ENCODE measurements at places on chromosomes 12 and 14. TPM values are rescaled to one million over a fixed set of nuclear protein-coding genes. Genes with fewer than 3 reads are reported as not detected.

DNA sequence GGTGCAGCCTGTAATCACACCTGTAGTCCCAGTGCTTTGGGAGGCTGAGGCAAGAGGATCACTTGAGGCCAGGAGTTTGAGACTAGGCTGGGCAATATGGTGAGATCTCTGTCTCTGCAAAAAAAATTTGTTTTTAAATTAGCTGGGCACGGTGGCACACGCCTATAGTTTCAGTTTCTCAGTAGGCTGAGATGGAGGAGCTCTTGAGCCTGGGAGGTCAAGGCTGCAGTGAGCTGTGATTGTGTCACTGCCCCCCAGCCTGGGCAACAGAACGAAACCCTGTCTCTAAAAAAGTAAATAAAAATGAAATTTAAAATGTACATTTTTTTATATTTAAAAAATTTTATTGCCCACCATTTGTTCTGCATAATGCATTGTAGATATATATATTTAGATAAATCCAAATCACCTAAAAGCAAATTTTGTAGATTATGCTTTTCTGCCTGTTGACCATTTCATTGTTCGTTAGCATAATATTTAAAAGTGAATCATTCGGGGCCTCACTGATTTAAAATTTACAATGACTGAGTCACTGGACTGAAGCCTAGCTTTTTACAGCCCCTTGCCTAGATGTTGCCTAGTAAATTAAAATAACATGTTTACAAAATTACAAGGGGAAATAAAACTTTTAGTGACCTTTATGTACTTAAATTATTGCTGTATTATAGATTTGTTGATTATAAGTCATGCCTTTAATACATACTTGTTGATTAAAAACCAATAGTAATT is 87.9 kb downstream of the USP15 start:
- no peaks in the 10 kb centered on the region for H3K27me3 ChIP-seq
- H3K36me3 ChIP-seq: no peaks in the 10 kb centered on the region
- H3K4me3 ChIP-seq: no peak overlapping the region
- H3K4me1 ChIP-seq: no peaks in the 10 kb centered on the region
- H3K27ac ChIP-seq: no peak overlapping the region

HNRNPC gene
- total RNA-seq: 800 TPM

KRT75 gene
- total RNA-seq: not detected

- H3K27me3 ChIP-seq: no peaks in the 10 kb centered on the region
- H3K4me1 ChIP-seq: peaks cover 10% of the 10 kb centered on the region
- H3K27ac ChIP-seq: no peak overlapping the region
- DNase-seq: no peak
Measured at GRCh38 chr12:93852173-93852591, 175.0 kb downstream of the CRADD start.

DNA sequence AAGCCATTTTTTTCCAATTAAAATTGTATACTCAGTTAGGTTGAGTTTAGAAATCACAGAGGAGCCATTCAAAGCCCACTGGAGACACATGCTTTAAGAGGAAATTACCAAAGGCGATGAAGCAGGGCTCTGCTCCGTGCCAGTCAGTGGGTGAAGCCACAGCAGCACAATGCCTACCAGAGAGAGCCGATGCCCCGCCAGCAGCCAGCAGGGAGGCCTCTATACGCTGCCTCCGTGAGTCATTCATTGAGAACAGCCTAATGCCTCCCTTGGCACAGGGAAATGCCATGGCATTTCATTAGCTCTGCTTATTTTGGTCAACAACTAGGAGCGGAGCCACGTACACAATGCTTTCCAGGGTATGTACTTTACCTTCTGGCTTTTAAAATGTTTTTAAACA is 197.8 kb upstream of the FRMD6 start:
- DNase-seq: no peak
- no peak overlapping the region for H3K27ac ChIP-seq
- H3K27me3 ChIP-seq: no peaks in the 10 kb centered on the region
- H3K36me3 ChIP-seq: no peaks in the 10 kb centered on the region
- H3K4me3 ChIP-seq: no peak overlapping the region

- no peak overlapping the region for H3K27ac ChIP-seq
- no peaks in the 10 kb centered on the region for H3K27me3 ChIP-seq
- H3K36me3 ChIP-seq: no peaks in the 10 kb centered on the region
- no peak overlapping the region for H3K4me3 ChIP-seq
- no peak for DNase-seq
Measured at GRCh38 chr14:88775532-88775931, 17.2 kb downstream of the EML5 start.

Data from hepatocyte (in vitro differentiated cells).